ENCODE measurements at places on chromosomes 5 and 9.

DNA sequence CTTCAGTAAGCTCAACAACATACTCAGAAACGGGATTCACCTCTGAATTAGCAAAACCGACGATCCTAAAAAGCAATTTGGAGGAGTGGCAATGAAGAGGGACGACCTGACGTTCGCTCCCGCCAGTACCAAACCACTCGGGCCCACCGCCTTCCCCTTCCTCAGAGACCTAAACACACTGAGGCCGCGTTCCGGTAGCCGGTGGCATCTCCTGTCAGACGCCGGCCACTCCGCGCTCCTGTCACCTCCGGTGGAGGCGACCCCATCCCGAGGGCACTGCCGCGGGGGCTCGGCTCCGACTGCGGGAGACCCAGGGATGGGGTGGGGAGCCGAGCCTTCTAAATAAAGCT, 617 bp downstream of the PPP6C start:
- no peak for DNase-seq

- no peak for DNase-seq
These were observed 125.1 kb downstream of the TTLL11 start for GRCh38 chr9:121968056-121968455.

GRCh38 chr9:69971643-69972449, 71.8 kb upstream of the MAMDC2 start:
- peak; percentile 76 for DNase-seq

GRCh38 chr9:120396931-120397330, 183.0 kb downstream of the CDK5RAP2 start:
- no peak for DNase-seq

DNA sequence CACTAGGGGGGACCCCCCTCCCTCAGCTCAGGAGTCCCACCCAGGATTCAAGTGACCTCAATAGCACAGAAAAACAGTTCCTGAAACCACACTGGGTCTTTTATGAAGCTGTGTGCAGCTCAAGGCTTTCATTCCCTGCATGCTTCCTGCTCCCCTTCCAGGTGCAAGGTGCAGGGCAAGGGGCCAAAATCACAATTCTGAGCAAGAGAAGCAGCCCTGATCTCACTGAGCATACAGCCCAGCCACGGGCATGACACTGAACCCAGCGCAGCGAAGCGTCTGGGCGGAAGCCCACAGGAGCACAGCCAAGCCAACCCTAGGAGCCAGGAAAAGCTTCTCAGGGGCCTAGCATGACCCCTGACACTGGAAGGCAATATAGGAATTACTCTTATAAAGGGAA, 62.9 kb downstream of the IRX2 start:
- DNase-seq = no peak

GRCh38 chr9:133734590-133735414, 3.4 kb downstream of the SARDH start:
- no peak for DNase-seq

DNA sequence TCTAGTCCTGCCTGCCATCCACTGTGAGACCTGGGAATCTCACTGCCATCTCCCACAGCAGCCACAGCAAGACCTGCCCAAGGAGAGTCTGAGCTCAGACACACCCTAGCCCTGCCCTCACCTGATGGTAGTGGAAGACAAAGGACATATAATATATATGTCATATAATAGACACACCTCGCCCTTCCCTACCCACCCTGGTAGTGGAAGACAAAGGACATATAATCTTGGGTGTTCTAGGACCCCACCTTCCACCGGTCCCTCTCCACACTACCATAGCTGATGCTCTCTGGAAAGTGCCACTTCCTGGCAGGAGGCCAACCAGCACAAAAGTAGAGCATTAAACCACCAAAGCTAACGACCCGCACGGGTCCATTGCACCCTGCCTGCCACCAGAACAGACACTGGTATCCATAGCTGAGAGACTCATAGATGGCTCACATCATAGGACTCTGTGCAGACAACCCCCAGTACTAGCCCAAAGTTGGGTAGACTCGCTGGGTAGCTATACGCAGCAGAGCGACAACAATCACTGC, 545.6 kb downstream of the CAAP1 start:
- DNase-seq = no peak

DNA sequence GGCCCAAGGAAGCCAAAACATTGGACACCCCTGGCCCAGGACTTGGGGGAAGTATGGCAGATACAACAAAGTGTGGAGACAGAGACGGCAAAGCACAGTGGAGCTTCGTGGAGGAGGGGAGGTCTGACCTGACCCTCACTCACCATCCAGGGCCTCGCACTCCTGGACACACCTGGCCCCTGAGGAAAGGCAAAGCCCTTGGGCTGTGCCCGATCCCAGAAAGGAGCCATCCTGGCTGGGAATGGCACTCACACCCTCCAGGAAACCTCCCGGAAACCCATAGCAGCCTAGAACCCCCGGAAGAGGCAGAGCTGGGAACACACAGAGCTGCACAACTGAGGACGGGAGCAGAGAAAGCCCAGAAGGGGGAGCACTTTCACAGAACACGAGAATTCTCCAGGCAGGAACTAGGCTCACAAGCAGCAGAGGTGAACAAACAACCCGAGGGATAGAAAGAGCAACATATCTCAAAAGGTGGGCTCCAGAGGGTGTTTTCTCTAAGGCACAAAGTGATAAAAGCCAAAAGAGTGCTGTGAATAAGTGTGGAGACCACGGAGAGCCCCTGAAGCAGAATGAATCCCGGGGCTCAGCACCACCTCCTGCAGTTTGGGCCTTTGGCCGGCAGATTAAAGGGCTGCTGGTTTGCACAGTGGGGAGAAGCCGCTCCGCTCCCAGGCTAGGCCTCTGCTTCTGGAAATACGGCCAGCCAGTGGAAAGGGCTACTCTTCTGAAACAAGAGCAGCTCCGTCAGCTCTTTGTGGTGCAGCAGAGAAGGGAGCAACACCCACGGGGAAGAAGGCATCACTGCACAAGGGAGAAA, 108.2 kb downstream of the UBE2R2 start:
- DNase-seq = no peak

DNA sequence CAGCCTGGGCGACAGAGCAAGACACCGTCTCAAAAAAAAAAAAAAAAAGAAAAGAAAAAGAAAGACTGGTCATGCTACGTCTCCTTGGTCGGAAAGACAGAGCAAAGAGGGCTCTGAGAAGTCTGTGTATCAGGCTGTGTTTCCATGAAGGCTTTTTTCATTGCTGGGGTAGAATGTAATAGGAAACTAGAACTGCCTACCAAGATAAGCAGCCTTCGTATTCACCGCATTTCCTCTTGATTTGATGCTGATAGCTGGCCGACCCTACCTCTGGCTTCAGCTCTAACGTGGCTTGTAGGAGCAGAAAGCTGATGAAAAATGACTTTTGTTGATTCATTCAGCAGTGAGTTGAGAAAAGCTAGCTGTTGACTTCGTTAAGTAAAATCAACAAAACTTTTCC, 17.4 kb downstream of the SLC1A3 start:
- DNase-seq = no peak

GRCh38 chr9:130276955-130277354, 11.4 kb downstream of the HMCN2 start:
- DNase-seq = no peak

GRCh38 chr5:116626272-116626723, 51.7 kb upstream of the SEMA6A start:
- no peak for DNase-seq

DNA sequence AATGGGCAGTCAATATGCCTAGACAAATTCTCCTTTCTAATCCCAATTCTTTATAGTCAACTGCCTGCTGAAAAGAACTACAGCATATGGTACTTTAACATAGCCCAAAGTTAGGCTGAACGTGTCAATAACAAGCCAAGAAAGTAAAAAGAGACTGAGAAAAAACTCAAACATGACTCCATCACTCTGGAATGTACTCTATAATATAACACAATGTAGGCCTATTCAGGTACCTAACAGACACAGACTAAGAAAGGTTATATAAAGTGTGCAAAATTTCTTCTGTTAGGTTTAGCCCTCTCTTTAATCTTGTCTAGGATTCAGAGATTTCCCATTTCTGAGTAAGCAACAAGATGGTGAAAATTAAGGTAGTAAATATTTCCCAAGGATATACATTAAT, 209.7 kb upstream of the PRR16 start:
- no peak for DNase-seq

GRCh38 chr9:106622164-106622487, 240.8 kb upstream of the ZNF462 start:
- DNase-seq = no peak

DNA sequence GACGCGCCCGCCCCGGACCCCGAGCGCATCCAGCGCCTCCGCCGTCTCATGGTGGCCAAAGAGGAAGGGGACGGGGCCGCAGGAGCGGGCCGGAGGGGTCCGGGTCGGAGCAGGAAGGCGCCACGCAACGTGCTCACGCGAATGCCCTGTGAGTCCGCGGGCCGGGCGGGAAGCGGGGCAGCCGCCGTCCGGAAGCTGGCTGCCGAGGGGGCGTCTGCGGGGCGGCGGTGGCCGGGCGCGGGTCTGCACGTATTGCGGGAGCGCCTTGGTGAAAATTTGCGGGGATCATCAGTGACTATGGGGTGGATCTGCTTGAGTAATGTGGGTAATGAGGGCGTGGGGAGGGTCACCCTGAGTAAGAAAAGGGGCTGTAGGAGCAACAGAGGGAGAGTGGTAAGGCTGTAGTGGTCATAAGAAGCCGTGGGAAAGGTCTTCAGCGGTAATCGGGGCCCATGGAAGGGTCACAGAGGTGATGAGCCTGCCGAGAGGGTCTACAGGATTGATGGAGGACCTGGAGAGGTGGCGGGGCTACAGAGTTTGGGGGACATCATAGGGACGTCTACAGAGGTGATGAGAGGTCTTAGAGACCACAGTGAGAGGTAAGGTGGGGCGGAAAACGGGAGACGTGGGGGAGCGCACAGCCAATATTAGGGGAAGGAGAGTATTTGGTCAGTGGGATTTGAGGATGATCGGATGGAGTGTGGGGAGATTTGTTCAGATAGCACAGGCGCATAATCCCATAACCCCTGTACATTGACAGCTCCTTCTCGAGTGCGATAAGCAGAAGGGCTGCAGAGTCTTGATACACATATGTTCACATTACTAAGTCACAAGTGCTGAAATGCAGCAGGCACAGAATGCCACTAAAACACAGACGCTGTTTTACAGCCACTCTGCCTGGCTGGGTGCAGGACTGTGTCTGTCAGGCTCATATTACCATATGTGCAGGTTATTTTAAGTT, 819 bp downstream of the LSM11 start:
- DNase-seq = no peak

- DNase-seq = peak; percentile 98
These were observed 3.5 kb upstream of the EXOSC2 start for GRCh38 chr9:130689937-130690700.

DNA sequence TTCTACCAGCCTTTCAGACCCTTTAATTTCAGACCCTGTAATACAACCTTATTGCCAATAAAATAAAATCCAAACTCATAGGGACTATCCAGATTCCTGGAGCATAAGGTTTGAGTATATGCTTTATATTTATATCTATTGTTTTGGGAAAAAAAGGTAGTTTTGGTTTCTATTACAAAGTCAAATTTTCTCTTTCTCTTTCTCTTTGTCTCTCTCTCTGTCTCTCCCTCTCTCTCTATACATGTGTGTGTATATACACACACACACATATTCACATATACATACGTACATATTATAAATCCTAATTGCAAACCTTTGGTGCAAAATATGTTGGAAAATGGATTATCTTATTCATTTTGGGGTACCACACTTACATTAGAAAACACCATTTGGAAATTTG, 39.0 kb downstream of the TMEM232 start:
- no peak for DNase-seq

Measured in NCI-H510A treated with DMSO at 0.1 percent for 48 hours (cell line).